ENCODE measurements at places on chromosomes 7 and 10.
A peak's percentile ranks its signal among the peaks of the same experiment; 100 is the strongest.

GRCh38 chr10:43077421-43078171 is 727 bp downstream of the RET start:
- DNase-seq = no peak

DNA sequence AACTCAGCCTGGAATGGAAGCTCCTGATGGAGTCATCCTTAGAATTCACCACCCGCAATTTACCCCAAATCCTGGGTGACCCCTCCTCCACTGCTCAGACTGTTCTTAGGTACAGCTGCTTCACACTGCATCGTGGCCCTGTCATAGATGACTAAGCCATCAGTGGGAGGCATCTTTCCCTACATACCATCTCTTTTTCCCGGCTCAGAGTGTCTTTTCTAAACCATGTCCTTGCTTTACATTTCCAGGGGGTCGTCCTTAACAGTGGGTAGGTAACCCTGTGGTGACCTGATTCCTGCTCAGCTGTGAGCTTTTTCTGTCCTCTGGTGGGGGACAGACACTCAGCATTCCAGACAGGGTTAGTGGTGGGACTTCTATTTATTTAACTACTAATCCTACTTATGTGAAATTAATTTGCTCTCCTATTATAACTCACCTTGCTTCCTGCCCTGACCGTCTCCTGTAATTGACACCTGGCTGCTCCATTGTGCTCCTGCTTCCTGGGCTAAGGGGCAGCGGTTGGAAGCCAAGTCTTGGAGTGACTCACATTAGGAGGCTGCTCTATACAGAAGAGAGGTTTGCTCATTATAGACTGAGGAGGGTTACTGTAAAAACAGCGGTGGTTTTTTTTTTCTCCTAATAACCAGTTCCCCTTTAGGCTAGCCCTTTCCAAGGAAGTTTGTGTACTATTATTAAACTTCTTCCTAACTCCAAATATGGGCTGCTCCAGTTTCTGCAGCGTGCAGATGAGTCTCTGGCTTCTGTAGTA is 40.6 kb downstream of the PYROXD2 start:
- no peak for DNase-seq

GRCh38 chr7:146216396-146217041 is 99.9 kb downstream of the CNTNAP2 start:
- no peak for DNase-seq

DNA sequence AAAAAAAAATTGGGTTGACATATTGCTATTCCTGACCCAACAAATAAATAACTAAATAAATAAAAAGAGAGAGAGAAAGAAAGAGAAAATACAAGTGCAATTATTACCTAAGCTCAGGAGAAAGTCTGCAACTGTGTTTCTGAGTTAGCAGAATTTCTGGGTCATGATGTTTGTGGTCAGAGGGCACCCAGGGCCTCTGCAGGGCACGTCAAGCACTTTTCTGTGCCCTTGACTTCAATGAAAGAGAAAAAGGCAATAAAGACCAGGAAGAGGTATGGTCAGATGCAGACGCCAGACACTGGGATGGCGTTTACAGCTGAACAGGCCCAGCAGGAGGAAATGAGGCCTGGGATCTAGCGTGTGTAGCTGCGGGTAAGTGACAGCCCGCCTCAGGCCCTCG is 160.9 kb upstream of the GDF10 start:
- no peak for DNase-seq

DNA sequence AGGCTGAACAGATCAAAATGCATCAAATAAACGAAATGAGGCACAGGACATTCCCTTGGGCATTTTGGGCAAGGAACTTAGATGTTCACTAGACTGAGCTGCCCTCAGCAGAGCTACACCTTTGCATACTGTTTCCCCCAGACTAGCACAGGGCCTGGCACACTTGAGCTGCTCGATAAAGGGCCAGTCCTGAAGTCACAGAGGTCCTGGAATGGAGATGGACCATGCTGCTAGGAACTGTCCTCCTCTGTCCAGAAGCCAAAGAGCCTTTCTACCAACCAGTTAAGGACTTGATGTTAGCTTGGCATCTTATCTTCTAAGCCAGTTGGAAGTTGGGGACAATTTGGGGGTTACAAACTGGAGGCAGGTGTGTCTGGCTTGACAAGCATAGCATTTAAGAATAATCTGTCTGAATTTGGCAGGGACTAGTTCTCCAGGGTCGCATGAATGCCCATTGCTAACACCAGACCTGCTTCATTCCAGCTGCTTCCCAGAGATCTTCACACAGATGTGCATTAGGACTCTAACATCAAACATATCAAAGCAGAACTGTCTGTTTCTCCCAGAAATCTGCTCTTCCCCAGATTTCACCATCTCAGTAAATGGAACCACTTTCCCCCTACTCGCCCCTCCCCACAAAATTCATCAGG is 152.2 kb upstream of the PDE1C start:
- no peak for DNase-seq

- DNase-seq = no peak
Measured at GRCh38 chr7:151575410-151575809, 55.7 kb upstream of the RHEB start.

- DNase-seq = no peak
Measured at GRCh38 chr10:32149252-32149955, 93.2 kb upstream of the KIF5B start.

GRCh38 chr10:52357971-52358370 is 43.9 kb downstream of the DKK1 start:
- no peak for DNase-seq

DNA sequence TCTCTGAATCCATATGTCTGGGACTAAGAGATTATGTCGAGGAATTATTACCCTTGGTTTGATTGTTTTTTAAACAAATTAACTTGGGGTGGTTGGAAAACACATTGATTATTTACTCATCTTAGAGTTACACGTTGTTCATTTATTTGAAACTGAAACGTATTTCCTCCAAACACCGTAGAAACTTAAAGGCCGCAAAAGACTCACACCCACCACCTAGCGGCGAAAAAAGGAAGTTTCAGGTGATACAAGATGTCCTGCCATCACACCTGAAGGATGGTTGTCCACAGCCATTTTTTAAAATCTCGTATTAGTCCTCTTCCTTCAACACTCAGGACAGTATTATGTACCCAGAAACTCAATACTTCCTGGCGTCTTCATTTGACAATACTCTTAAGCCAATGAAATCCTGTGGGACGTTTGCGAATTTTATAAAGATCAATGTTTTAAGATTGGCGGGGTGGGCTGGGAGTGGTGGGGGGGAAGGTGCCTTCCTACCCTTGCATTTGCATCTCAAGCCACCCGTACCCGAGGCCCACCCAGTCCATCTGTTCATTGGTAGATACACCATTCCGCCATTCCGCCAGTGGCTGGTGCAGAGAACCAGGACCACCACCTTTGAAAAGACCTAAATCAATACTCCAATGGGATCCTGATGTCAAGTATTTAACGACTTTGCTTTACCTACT is 1.4 kb upstream of the LCOR start:
- peak; percentile 66 for DNase-seq

- no peak for DNase-seq
Measured at GRCh38 chr10:37860494-37861190, 3.2 kb upstream of the ZNF248 start.

GRCh38 chr7:101232141-101232850 is 5.3 kb downstream of the CLDN15 start:
- DNase-seq = no peak

DNA sequence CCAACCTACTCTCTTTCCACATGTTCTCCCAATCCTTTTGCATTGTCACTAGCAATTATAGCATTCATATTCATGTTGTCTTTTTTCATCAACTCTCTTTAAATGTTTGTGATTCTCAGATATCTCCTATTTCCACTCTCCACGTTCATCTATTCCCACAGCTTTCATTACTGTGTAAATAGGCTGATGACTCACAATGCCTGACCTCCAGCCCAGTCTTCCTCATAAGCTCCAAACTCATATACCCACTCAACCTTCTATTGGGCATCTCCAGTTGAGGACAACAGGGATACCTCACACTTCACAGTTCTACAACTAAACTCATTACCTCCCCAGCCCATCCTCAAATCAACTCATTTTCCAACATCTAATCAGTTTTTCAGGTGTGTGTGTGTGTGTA is 194.1 kb downstream of the DGKI start:
- no peak for DNase-seq

GRCh38 chr10:91579329-91579985 is 53.4 kb downstream of the PPP1R3C start:
- DNase-seq = no peak

- DNase-seq = no peak
Measured at GRCh38 chr7:128350708-128351295, 7.1 kb upstream of the RBM28 start.

DNA sequence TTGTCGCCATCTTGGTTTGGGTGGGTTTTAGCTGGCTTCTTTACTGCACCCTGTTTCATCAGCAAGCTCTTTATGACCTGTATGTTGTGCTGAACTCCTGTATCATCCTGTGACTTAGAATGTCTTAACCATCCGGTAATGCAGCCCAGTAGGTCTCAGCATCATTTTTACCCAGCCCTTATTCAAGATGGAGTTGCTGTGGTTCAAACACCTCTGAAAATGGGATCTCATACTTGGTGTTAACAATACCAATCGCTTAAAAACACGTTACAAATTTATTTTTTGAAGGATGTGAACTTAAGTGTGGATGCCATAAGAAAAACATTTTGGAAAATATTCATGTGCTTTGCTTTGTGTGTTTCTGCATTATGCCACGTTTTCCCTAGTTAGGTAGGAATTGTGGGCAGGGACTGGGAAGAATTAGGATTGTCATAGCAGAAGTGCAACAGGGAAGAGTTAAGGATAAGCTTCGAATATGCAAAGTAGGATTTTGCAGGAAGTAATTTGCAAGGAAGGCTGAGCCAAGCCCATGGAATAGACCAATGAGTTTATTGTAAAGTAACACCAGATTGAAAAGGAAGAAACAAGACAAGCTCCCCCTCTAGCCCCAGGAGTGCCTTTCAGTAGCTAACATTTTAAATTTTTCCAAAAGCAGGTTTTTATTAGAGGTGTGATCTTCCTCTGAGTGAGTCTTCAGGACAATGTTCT is 56.4 kb downstream of the PRR15 start:
- DNase-seq = no peak

- DNase-seq = no peak
Measured at GRCh38 chr10:44362866-44363711, 21.8 kb downstream of the CXCL12 start.

- no peak for DNase-seq
Measured at GRCh38 chr10:86375204-86375603, 8.6 kb upstream of the GRID1 start.

- DNase-seq = no peak
Measured at GRCh38 chr7:139982927-139983920, 79.5 kb downstream of the PARP12 start.

GRCh38 chr7:88806280-88807037 is 10.9 kb upstream of the TEX47 start:
- no peak for DNase-seq

DNA sequence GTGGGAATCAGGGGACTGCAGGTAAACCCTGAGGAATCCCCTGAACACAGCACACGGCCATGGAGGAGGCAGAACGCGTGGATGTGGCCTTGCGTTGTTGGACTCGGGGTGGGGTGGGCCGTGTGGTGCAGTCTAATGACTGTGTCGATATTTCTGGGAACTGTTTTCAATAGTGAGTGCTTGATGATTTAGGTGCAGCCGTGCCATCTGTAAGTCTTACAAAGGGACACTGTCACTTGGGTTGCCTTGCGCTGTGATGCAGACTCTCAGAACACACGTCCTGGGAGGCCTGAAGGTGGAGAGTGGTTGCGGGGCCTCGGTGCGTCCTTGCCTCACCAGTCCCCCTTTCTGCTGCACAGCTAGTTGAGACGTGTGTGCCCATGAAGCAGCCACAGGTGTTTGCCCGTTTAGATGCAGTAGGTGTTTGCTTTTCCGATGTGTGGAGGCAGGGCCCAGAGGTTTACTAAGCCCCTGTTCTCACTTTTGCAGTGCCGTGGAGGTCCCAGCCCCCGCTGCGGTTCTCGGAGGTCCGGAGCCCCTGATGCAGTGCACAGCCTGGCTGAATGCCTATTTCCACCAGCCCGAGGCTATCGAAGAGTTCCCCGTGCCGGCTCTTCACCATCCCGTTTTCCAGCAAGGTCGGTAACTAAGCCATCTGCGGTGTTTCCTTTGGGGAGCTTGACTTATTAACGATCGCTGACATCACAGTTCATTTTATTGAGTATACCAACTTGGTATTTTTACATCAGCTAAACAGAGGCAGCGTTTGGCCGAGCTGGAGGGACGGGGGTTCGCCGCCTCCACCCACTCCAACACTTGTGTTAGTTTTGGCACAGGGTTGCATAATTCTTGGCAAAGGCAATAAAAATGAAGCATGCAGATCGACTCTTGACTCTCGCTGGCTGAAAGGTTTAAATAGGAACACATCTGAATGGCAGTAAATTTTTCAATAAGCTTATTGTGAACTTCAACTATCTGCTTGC is 240.7 kb downstream of the MGMT start:
- DNase-seq = no peak

- DNase-seq = no peak
Measured at GRCh38 chr10:110113670-110114337, 93.6 kb upstream of the MXI1 start.

DNA sequence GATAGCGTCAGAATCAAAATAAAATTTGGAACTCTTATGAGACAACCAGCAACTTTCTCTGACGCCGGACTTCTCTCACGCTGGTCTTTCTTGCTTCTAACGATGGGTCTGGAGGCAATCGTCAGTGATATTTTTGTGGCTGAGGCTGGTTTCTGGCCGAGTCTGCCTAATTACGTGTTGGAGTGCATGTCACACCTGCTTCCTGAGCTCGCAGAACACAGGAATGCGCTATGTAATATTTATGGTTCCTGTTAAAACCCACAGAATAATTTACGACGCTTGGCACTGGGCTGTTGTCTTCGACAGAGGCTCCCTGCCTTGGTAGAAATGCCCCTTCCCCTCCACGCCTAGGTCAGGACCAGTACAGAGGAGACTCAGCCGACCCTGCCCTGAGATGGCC is 64.9 kb downstream of the NPTX2 start:
- DNase-seq = no peak

DNA sequence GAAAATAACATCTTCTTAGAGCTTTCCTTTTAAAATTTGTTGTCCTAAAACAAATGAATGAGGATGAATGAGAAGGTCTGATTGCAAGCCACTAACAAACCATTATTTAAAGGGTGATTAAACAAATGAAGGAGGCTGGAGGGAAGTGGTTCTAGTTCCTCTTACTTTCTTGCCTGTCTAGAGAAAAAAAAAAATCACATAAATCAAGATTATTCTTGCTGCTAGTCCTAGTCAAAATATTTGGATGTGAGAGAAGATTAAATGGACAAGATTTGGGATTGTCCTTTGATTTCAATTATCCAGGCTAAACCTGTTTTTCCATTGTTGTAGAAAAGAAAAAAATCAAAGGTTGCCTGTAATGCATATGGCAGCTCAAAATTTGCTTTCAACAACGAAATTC is 3.3 kb downstream of the SKAP2 start:
- no peak for DNase-seq

GRCh38 chr10:63866747-63867140 is 345.5 kb downstream of the REEP3 start:
- no peak for DNase-seq

DNA sequence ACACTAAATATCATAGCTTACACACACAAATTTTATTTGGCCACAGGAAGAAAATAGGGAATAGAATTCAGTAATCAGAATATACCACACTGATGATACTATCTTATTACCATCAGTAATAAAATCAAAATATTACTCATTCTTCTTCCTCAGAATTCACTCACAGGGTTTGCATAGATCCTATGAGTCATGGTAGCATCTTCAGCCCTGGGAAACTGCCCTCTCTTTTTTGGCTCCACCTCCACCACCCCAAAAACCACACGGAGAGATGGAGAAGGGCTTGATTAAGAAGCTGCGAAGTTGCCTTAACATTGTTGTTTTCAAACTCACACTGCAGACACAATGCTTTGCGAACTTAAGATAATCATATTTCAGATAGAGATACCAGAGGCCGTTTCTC is 154.1 kb upstream of the AHR start:
- DNase-seq = no peak

Measured in stimulated activated CD8-positive, alpha-beta memory T cell treated with anti-CD3 and anti-CD28 coated beads, Interleukin-4, amount 100 ng/mL, for 1 hour (primary cell).